Stimulated activated CD8-positive, alpha-beta memory T cell treated with anti-CD3 and anti-CD28 coated beads, Interleukin-7, amount 100 ng/mL, for 48 hours (primary cell): ENCODE measurements at places on chromosomes 7 and 10.

- DNase-seq = no peak
These were observed 53.0 kb upstream of the SEMA3A start for GRCh38 chr7:84247591-84247990.

DNA sequence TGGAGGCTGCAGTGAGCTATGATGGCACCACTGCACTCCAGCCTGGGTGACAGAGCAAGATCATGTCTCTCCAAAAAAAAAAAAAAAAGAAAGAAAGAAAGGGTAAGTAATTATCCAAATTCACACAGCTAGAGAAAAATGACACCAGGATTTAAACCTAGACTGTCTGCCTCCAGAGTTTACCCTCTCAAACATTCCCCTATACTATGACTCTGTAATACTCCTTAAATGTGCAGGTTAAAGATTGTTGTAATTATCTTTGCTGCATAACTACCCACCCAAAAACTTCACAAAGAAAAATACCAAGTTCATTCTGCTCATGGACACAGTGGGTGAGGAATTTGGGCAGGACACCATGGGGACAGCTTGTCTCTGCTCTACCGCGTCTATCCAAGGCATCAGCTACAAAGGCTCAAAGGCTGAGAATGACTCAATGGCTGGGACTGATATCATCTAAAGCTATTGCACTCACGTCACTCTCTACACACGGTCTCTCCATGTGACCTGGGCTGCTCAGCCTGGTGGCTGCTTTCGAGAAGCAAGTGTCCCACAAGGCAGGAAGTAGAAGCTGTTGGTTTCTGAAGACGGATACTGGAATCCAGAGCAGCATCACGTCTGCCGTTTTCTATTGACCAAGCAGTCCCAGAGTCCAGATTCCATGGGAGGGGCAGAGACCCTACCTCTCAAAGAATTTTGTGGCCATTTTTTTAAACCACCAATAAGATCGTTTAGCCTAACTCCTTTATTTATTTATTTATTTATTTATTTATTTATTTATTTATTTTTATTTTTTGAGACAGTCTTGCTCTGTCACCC is 185.7 kb upstream of the AUTS2 start:
- DNase-seq = peak; percentile 14

DNA sequence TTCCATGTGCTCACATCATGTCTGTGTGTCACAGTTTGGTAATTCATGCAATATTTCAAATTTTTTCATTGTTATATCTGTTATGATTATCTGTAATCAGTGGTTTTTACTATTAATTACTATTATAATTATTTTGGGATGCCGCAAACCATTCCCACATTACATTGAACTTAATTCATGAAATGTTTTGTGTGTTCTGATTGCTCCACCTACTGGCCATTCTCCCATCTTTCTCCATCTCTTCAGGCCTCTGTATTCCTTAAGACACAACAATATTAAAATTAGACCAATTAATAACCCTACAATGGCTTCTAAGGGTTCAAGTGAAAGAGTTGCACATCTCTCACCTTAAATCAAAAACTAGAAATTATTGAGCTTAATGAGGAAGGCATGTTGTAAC is 398.5 kb downstream of the PCDH15 start:
- DNase-seq = no peak

DNA sequence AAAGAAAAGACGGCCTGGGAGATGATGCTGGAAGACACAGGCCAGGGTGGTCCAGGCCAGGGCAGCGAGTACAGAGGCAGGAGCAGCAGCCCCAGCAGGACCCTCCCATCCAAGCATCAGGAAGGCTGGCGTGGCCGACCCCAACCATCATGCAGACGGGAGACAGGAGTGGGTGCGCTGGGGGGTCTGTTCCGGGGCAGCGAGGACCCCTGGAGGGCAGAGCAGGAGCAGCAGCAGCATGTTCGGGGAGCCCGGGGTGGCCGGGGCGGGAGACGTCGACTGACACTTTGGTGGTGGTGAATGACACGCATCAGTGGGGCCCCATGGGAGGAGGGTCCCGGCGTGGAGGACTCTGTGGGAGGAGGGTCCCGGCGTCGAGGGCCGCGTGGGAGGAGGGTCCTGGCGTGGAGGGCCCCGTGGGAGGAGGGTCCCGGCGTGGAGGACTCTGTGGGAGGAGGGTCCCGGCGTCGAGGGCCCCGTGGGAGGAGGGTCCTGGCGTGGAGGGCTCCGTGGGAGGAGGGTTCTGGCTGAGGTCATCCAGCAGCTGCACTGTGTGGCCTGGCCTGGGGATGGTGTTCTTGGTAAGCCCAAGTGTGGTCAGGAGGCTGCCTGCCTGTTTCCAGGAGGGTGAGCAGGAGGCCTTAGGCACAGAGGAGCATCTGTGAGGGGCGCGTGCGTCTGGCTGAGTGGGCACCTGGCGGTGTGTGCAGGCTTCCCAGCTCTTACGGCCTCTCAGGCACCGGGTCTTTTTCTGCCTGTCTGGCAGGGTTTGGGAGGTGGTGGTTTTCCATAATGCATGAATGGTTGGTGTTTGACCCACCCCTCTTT is 38.9 kb downstream of the FAM20C start:
- no peak for DNase-seq

GRCh38 chr7:96321031-96321657 is 754 bp downstream of the SLC25A13 start:
- peak; percentile 40 for DNase-seq

DNA sequence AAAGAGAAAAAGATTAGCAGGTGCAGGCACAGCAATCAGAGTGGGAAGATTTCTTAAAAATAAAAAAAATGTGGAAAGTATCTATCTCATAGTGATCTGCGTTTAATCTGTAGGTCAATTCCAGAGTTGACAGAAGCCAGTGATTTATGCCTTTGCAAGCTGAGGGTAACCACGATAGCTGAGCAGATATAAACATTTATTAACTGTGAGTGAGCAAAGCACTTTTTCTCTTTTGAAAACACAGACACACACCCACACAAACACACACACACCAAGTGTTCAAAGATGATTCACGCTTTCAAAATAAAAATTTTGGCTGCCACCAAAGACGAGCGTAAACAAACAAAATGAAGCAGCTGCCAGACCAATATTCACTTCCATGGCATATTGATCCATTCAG is 243.2 kb upstream of the SLC26A5 start:
- DNase-seq = no peak

DNA sequence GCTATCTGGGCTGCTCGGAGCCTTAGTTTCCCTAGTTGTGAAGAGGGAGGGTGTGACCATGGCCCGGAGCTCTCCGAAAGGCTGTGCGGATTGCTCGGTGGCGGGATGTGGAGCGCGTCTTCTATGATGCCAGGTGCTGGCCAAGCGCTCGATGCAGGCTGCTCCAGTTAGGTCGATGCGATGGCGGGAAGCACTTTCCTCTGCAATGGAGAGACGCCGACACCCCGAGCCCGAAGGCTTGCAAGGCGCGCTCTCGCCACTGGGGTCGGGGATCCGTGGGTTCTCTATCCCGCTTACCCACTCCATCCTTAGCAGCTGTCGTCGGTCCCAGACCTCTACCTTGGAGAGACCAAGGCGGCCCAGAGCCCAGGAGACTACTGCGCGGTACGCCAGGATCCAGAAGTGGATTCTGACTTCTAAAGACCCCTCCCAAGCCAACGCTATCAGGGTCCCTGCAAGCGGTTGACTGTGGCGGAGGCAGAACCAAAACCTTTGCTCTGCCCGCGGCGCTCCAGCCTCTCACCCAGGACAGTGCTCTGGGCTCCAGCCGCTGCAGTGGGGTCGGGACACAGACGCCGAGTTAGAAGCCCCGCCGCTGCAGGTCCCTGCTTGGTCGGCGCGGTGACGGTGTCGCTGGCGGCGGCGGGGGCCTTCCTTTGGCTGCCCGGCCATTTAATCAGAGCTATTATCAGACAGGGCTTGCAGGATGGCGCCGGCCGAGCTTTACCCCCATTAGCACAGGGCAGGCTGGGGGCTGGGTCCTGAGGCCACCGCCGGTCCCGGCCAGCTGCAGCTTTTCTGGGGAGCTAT is 7.8 kb upstream of the TBX20 start:
- DNase-seq = no peak

GRCh38 chr7:42014625-42015618 is 222.1 kb downstream of the GLI3 start:
- DNase-seq = peak; percentile 3

GRCh38 chr7:37417107-37417474 is 31.6 kb downstream of the ELMO1 start:
- DNase-seq = no peak

GRCh38 chr10:114303556-114303955 is 64.5 kb downstream of the VWA2 start:
- no peak for DNase-seq

DNA sequence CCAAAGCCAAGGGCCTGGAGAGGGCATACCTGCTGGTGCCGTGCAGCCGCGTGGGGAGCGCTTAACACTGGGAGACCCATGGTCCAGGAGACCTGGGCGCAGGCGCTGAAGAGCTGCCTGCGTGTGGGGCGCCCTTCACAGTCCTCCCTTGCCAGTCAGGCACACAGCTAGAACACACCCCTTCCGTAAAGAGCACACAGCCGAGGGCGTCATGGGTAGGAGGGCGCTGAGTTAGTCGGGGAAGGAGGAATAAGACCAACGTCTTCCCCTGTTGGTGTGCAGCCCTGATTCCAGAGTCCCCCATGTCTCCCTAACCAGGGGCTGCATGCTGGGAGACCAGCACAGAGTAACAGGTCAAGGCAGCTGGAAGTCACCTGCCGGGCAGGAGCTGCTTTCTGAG is 273.9 kb downstream of the USP6NL start:
- DNase-seq = no peak

GRCh38 chr7:36062154-36062815 is 90.8 kb upstream of the EEPD1 start:
- no peak for DNase-seq

- DNase-seq = no peak
These were observed 39.2 kb upstream of the NANOS1 start for GRCh38 chr10:118990326-118990725.

GRCh38 chr7:43311694-43312093 is 199.2 kb downstream of the HECW1 start:
- DNase-seq = no peak

DNA sequence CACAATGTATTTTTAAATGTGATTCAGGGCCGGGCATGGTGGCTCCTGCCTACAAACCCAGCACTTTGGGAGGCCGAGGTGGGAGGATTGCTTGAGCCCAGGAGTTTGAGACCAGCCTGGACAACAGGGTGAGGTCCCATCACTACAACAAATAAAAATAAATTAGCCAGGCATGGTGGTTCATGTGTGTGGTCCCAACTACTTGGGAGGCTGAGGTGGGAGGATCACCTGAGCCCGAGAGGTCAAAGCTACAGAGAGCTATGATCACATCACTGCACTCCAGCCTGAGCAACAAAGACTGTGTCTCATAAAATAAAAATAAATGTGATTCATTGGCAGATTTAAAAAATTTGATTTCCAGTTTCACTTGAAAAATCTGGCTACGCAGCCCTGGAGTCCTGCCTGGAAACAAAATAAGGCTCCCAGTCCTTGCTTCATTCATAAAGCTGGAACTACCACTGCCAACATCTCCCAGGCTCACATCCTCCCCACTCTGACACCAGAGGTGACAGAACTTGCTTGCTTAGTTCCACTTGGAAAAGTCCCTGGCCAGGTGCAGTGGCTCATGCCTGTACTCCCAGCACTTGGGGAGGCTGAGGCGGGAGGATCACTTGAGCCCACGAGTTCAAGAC is 27.9 kb upstream of the SLC35G1 start:
- DNase-seq = no peak

GRCh38 chr10:77553311-77553710 is 84.3 kb downstream of the KCNMA1 start:
- DNase-seq = no peak

DNA sequence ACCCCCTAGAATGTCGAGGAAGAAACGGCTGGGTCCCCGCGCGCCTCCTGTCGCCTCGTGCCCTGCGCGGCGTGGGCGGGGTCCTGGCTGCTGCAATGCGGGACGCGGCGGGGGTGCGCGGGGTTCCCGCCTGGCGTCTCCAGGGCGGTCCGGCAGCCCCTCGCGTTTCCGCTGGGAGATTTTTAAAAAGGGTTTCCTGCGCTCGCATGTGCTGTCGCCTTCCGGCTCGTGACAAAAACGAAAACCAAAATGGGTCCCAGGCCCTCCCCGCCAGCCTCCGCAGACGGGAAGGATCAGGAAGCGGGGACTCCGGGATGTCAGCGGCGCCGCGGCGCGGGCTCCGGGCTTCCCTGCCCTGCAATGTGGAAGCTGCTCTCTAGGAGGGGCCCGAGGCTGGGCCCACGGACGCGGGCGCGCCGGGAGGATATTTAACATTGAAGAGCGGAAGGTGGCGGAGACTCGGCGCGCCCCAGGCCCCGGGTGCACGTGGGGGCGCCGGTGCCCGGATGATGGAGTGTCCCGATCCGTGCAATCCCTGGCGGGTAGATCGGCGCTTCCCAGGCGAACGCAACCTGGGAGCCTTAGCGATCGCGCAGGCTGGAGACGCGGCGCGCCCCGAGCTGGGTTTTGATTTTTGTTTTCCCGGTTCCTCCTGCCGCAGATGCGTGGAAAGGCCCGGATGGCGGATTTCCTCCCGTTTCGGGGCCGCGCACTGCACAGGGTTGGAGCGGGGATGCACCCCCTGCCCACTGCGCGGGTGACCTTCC is 1.0 kb downstream of the PFKP start:
- peak; percentile 48 for DNase-seq

- no peak for DNase-seq
These were observed 40.2 kb downstream of the PDSS1 start for GRCh38 chr10:26737730-26738129.

GRCh38 chr7:95535662-95536061 is 49.9 kb downstream of the ASB4 start:
- no peak for DNase-seq

GRCh38 chr7:155845226-155845625 is 33.0 kb upstream of the SHH start:
- no peak for DNase-seq

DNA sequence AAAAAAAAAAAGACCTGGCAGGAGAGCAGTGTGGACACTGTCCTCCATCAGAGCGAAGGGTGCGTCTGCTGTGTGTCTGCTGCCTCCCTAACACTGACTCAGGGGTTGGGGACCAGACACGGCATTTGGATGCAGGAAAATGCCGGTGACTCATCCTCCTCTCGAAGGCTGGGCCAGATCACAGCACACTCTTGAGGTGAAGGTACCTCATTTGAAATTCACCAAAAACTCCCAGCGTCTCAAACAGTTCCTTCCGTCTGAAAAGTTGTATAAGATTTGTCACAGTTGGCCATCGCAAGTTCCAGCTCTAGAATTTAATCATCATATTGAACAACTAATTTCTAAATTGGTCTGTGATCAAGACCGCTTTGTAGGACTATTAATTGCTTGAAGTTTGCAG is 118.1 kb upstream of the LYZL2 start:
- no peak for DNase-seq

- no peak for DNase-seq
These were observed 480.5 kb upstream of the ZMIZ1 start for GRCh38 chr10:78588194-78588811.

GRCh38 chr7:150977382-150978125 is 567 bp downstream of the KCNH2 start:
- DNase-seq = no peak

- DNase-seq = no peak
These were observed 44.0 kb downstream of the NRP1 start for GRCh38 chr10:33290321-33291052.
